ENCODE measurements at places on chromosomes 16 and 17.

GRCh38 chr17:17812211-17813054 lies 24.4 kb downstream of the SREBF1 start:
- peak overlapping the region; percentile 34 for H3K27ac ChIP-seq
- H3K36me3 ChIP-seq: peaks cover 17% of the 10 kb centered on the region
- peaks cover 14% of the 10 kb centered on the region for H3K4me1 ChIP-seq
- H3K4me3 ChIP-seq: no peak overlapping the region
- peak; percentile 81 for DNase-seq

- peak; percentile 48 for DNase-seq
- H3K36me3 ChIP-seq: peaks cover 19% of the 10 kb centered on the region
- H3K27me3 ChIP-seq: peaks cover 4% of the 10 kb centered on the region
- H3K4me3 ChIP-seq: peak overlapping the region; percentile 99
- H3K4me1 ChIP-seq: peaks cover 32% of the 10 kb centered on the region
- H3K27ac ChIP-seq: peak overlapping the region; percentile 98
Measured at GRCh38 chr17:30969989-30970830, 629 bp upstream of the RNF135 start.

GRCh38 chr17:79463421-79464317 lies 147.2 kb downstream of the RBFOX3 start:
- H3K27ac ChIP-seq: no peak overlapping the region
- no peak for DNase-seq
- no peaks in the 10 kb centered on the region for H3K4me1 ChIP-seq
- no peak overlapping the region for H3K4me3 ChIP-seq

DNA sequence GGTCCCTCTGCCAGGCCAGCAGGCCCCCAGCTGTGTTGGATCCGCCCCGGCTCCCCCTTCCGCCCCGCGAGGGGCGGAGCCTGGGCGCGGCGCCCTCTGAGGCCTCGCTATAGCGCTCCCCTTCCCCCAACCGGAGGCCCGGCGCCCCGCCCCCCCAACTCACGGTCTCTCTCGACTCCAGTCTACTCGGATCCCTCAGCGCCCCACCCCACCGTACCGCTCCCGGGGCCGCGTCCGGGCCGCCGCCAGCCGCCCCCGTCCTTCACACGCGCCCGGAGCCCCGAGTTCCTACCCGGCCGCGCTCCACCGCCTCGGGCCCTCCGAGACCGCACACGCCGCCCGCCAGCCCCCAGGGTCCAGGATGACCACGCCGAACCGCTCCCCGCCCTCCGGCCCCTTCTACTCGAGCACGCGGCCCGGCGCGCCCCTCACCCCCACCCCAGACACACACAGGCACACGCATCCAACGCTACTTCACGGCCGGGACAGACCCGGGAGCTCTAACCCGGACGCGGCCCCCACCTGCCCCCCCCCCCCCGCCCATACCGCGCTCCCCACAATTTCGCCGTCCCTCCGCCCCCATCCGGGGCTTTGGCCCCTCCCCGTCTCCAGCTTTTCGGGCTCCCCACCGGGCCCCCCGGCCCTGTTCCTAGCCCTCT lies 1.4 kb downstream of the PHF23 start:
- peaks cover 49% of the 10 kb centered on the region for H3K4me1 ChIP-seq
- peak overlapping the region; percentile 97 for H3K27ac ChIP-seq
- DNase-seq: peak; percentile 89
- no peaks in the 10 kb centered on the region for H3K27me3 ChIP-seq
- H3K4me3 ChIP-seq: peak overlapping the region; percentile 97
- peaks cover 21% of the 10 kb centered on the region for H3K36me3 ChIP-seq

DNA sequence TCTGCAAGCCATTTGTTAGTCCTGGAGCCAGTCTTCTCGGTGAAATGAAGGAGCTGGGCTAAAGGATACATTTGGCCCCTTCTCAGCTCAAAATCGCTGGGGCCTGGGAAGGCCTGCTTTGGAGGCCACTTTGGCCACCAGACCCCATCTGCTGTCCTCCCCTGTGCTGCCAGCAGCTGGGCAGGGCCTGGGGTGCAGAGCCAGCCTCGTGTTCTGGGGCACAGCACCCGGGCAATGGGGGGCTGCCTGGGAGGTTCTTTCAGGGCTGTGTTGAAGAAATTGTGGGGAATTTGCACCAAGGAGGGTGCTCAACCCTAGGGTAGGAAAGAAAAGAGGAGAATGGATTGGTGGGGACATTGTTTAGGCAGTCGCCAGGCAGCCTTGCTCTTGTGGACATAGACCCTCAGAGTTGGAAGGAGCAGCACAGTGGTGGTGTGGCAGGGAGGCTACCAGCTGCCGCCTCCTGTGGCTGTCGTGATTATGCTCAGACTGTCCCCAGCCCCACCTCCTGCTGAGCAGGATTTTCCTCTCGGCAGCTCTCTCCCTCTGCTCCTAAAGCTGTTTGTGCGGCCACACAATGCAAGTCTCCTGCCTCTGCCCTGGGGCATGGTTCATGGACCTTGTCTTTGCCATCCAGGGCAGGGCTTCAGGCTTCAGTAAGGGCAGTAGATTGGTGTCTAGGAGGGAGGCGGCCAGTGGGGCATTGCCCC lies 174.8 kb downstream of the NTN1 start:
- no peak overlapping the region for H3K27ac ChIP-seq
- H3K36me3 ChIP-seq: no peaks in the 10 kb centered on the region
- peaks cover 6% of the 10 kb centered on the region for H3K27me3 ChIP-seq
- H3K4me3 ChIP-seq: no peak overlapping the region

GRCh38 chr17:45438931-45439610 lies 6.4 kb upstream of the ARHGAP27 start:
- DNase-seq: no peak
- no peak overlapping the region for H3K4me3 ChIP-seq
- peaks cover 10% of the 10 kb centered on the region for H3K4me1 ChIP-seq
- H3K27me3 ChIP-seq: no peaks in the 10 kb centered on the region

GRCh38 chr17:81200695-81201580 lies 21.8 kb downstream of the CEP131 start:
- no peaks in the 10 kb centered on the region for H3K4me1 ChIP-seq
- DNase-seq: no peak
- H3K27ac ChIP-seq: no peak overlapping the region

DNA sequence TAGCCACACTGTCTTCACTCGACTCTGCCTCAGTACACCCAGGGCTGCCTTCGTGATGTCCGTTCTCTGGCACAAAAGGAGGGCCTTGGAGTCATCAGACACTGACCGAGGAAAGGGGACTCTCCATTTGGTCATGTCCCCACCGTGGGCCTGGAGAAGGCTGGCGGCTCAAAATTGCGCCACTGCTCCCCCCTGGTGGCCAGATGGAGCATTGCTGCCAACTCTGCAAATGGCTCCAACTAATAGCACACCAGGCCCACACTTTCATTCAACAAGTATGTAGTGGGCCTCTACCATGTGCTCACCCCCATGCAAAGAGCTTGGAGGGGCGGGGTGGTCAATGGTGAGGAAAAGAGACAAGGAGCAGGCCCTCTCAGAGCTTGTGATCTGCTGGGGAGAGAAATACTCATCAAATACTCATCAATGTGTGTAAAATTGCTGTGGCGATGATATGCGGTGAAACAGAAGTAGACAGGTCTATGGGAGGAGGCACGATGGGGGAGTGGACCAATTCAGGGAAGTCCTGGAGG lies 5.2 kb upstream of the GRIN2C start:
- H3K4me3 ChIP-seq: no peak overlapping the region
- peaks cover 20% of the 10 kb centered on the region for H3K4me1 ChIP-seq
- H3K27me3 ChIP-seq: peaks cover 18% of the 10 kb centered on the region
- peaks cover 9% of the 10 kb centered on the region for H3K36me3 ChIP-seq
- peak overlapping the region; percentile 63 for H3K27ac ChIP-seq

GRCh38 chr16:77680496-77680895 lies 41.8 kb upstream of the NUDT7 start:
- no peak for DNase-seq
- no peak overlapping the region for H3K4me3 ChIP-seq
- H3K36me3 ChIP-seq: no peaks in the 10 kb centered on the region
- no peaks in the 10 kb centered on the region for H3K4me1 ChIP-seq
- peaks cover 6% of the 10 kb centered on the region for H3K27me3 ChIP-seq
- no peak overlapping the region for H3K27ac ChIP-seq

DNA sequence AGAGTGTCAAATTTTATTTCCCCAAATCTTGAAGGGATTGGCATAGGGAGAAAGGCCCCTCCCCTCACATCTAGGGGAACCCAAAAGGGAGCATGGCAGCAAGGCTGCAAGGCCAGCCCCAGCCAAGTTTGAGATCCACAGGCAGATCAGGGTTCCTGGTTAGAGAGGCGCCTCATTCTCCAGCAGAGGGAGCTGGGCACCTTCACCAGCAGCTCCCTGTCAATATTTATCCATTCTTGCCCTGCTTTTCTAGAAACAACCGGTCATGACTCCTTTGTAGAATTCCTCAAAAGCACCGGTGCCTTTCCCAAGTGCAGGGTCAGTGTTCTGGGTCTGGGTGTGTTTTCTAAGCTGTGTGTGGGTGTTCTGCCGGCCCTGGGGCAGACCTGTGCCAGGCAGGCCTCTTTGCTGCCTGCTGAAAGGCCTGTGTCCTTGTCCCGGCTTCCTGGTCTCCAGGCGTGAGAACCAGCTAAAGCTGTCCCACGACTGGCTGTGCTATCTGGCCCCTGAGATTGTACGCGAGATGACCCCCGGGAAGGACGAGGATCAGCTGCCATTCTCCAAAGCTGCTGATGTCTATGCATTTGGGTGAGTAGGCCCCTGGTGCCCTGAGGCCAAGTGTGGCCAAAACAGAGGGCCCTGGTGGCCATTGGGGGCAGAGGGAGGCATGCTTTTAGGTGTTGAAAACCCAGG lies 21.2 kb upstream of the LGALS9 start:
- H3K36me3 ChIP-seq: peaks cover 10% of the 10 kb centered on the region
- H3K4me3 ChIP-seq: no peak overlapping the region
- DNase-seq: peak; percentile 46
- no peaks in the 10 kb centered on the region for H3K27me3 ChIP-seq
- H3K27ac ChIP-seq: no peak overlapping the region

DNA sequence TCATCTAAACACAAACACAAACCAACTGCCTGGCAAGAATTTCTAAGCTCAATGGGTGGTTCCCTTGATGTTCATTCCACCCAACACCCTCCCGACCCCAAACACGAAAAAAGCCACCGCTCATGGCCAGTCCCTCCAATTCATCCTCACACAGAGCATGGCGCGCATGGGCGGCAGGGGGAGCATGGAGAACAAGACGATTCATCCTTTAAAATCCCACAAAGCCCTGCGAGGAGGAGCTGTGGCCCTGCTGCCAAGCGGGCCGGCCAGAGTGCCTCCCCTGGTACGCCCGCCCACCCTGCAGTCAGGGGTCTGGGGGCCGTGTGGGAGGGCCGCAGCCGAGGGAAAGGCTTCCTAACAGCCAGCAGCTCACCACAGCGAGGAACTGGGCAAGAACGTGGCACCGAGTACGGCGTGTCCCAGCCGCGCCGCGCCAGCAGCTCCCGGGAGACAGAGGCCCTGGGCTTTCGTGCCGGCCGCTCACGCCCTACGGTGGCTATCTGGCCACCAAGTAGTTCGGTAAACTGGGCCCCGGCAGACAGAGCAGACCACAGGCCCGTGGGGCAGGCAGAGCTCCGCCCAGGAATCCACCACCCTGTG lies 60.9 kb downstream of the KLHDC4 start:
- H3K27ac ChIP-seq: no peak overlapping the region
- peaks cover 29% of the 10 kb centered on the region for H3K4me1 ChIP-seq
- no peak for DNase-seq
- no peaks in the 10 kb centered on the region for H3K27me3 ChIP-seq
- H3K4me3 ChIP-seq: no peak overlapping the region
- peaks cover 13% of the 10 kb centered on the region for H3K36me3 ChIP-seq

- no peaks in the 10 kb centered on the region for H3K36me3 ChIP-seq
- H3K27me3 ChIP-seq: no peaks in the 10 kb centered on the region
- DNase-seq: no peak
- H3K4me3 ChIP-seq: no peak overlapping the region
Measured at GRCh38 chr16:1458336-1458976, 14.1 kb upstream of the CCDC154 start.

DNA sequence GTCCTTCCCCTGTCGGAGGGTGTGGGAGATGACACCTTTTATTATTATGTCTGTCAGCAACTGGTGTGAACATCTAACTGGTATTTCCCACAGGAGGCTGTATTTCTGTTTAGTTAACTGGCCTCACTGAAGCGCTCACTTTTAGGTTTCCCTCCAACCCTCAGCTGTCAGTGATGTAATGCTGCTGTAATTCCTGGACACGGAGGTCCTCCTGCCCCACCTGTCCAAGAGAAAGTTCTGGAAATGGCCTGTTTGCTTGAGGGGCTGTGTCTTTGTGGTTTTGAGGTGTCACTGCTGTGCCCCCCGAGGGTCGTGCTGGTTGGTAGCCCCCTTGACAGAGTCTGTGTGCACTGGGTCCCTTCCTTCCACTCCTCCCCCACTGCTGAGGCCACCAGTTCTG lies 11.5 kb downstream of the KCNJ12 start:
- H3K4me3 ChIP-seq: no peak overlapping the region
- no peaks in the 10 kb centered on the region for H3K4me1 ChIP-seq
- H3K27me3 ChIP-seq: no peaks in the 10 kb centered on the region
- H3K36me3 ChIP-seq: no peaks in the 10 kb centered on the region
- DNase-seq: no peak
- no peak overlapping the region for H3K27ac ChIP-seq

- DNase-seq: no peak
- H3K4me3 ChIP-seq: no peak overlapping the region
- no peaks in the 10 kb centered on the region for H3K36me3 ChIP-seq
- H3K27ac ChIP-seq: no peak overlapping the region
- peaks cover 28% of the 10 kb centered on the region for H3K27me3 ChIP-seq
- H3K4me1 ChIP-seq: peaks cover 9% of the 10 kb centered on the region
Measured at GRCh38 chr17:55427587-55427882, 5.9 kb upstream of the MMD start.

DNA sequence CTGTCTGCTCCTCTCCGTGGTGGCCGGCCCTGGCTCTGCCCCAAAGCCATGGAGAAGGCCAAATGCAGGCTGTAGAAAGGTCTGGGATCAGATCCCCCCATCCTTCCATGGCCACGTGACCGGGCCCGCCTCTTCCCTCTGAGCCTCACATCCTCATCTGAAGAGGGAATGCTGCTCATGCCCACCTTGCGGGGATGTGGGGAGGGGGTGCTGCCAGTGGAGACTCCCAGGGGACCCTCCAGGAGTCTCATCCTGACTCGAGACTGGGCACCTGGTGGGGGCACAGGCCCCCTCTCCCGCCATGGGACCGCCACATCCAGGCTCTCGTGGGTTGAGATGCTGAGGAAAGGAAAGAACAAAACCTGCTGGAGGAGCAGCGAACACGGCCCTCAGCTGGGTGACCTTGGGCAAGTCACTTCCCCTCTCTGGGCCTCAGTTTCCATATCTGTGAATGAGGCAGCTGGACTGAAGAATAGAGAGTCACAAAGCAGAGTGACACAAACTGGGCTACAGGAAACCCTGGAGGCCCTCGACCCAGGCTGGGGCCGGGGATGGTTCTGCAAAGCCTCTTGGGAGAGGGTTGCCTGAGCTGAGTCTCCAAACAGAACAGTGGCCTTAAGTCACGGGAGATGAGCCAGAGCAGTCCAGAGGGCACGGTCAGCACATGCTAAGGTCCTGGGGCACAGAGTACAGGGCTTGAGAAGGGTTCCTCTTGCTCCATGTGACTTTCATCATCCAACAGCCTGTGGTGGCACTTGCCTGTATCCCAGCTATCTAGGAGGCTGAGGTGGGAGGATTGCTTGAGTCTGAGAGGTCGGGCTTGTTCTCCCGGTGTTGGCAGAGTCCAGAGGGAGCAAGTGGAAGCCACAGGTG lies 30.1 kb downstream of the SOCS1 start:
- peak overlapping the region; percentile 74 for H3K4me3 ChIP-seq
- DNase-seq: no peak
- H3K27me3 ChIP-seq: no peaks in the 10 kb centered on the region
- H3K4me1 ChIP-seq: peaks cover 59% of the 10 kb centered on the region
- peak overlapping the region; percentile 100 for H3K27ac ChIP-seq
- H3K36me3 ChIP-seq: peaks cover 2% of the 10 kb centered on the region

Measured in activated naive CD8-positive, alpha-beta T cell treated with anti-CD3 and anti-CD28 coated beads, Interleukin-2, amount 10 ng/mL, durations not matched to agents 7 days and 5 days (primary cell).